ENCODE measurements at places on chromosomes 1 and 21. TPM values are rescaled to one million over a fixed set of nuclear protein-coding genes. Genes with fewer than 3 reads are reported as not detected.

GRCh38 chr1:223845037-223845809 is 524 bp downstream of the TP53BP2 start:
- no peak for DNase-seq

OR2M3 gene
- not detected for total RNA-seq

DNA sequence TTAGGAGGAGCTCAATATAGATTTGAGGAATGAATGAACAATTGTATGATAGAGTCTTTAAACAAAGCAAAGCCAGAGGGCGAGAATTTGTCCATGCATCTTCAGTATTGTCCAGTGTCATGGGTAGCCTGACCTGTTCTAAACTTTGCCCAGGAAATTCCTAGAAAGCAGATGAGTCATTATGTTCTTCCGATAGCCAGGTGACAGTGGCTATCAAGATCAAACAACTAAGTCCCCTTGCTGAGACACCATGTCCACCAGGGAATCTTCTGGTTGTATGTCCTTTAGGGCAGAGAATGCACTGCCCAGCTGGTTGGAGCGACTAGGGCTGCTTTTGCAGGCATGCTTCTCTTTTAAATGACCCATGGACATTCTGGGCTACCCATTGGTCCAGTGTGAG is 1.8 kb upstream of the SLC26A9 start:
- no peak for DNase-seq

NUP210L gene
- total RNA-seq, result 0.12 TPM

GRCh38 chr1:165857046-165857801 is 29.8 kb downstream of the UCK2 start:
- DNase-seq, result no peak

GRCh38 chr1:167643441-167643840 is 13.4 kb downstream of the RCSD1 start:
- no peak for DNase-seq

HP1BP3 gene
- total RNA-seq, result 204 TPM

ORC1 gene
- 0.96 TPM for total RNA-seq

DNA sequence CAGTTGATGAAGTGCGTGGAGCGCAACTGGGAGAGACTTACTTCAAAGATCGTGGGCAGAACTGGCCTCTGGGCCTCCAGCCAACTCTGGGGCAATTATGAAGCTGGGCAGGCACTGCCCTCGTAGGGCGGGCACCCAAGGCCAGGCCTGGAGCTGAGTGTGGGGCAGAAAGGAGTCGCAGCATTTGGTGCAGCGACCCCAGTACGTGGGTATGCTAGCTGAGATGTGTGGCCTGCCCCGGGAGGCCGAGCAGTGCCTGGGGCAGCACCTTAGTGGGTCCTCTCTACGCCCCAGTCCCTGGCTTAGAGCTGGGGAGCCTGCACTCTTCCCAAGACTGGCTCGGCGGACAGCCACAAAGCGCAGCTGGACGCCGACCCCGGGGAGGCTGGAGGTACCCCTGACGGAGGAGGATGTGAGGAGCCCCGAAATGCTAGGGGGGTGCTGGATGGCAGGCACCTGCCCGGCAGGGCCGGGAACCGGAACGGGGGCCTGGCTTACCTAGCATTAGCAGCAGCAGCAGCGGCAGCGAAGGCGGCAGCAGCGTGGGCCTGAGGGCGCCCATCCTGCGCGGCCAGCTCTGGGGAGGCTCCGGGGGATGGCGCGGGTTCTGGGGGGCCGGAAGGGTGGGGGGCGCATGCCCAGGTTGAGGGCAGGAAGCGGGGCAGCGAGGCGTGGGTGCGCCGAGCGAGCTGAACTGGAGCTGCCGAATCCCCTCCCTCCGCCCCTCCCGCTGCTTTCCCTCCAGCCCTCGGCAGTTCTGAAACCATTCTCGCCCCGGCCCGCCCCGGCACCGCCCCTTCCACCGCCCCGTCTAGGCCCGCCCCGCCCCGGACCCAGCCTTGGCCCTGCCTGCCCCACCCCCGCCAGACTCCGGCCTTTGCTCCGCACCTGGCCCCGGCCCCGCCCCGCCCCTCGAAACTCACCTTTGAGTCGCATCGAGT is at the start of gene IGSF8:
Gene IGSF8 (minus strand): TSS at position 709 of the 941 bp plus-strand sequence. CDS start 147 bp downstream, at position 562.
- DNase-seq, result peak; percentile 95

All from aorta (tissue), 5 donors.